ENCODE measurements at places on chromosomes 1 and 21.

- no peak for DNase-seq
Measured at GRCh38 chr1:36256558-36257374, 32.5 kb downstream of the THRAP3 start.

DNA sequence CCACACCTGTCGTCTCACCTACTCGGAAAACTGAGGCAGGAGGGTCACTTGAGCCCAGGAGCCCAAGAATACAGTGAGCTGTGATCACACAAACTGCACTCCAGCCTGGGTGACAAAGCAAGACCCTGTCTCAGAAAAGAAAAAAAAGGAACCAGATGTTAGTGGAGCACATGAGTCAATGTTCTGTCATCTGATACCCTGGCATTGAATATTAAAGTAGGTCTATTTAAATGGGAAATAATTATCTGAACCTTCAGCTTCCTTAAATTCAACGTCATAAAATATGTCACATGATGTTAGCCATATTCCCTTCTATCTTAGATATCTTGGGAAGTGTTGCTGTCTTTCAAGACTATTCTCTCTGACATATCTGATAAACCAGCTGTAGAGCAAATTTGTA lies 47.3 kb downstream of the NCAM2 start:
- no peak for DNase-seq

- no peak for DNase-seq
Measured at GRCh38 chr1:78408810-78409209, 82.0 kb upstream of the PTGFR start.

DNA sequence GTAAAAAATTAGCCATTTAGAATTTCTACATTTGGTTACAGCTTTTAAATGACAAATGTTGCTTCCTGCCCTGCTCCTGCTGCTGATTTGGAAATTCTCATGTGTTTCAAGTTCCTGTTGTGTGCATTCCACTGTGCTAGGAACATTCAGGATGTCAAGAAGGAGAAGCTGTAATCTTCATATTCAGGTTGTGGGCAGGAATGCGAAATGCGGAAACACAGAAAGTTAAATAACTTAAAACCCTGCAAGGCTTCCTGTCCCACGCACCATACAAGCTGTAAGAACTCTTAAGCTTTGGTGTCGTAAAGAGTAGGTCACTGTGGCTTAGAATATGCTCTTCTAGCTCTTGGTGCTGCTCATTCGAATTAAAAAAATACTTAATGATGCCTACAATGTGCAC lies 52.6 kb downstream of the S100B start:
- no peak for DNase-seq

- DNase-seq = no peak
Measured at GRCh38 chr1:200226268-200226968, 183.4 kb downstream of the ZNF281 start.

GRCh38 chr1:211333906-211334305 lies 7.3 kb downstream of the TRAF5 start:
- no peak for DNase-seq

- DNase-seq = no peak
Measured at GRCh38 chr1:95233319-95233736, 682 bp upstream of the RWDD3 start.

- DNase-seq = no peak
Measured at GRCh38 chr1:101004061-101004460, 21.5 kb downstream of the DPH5 start.

DNA sequence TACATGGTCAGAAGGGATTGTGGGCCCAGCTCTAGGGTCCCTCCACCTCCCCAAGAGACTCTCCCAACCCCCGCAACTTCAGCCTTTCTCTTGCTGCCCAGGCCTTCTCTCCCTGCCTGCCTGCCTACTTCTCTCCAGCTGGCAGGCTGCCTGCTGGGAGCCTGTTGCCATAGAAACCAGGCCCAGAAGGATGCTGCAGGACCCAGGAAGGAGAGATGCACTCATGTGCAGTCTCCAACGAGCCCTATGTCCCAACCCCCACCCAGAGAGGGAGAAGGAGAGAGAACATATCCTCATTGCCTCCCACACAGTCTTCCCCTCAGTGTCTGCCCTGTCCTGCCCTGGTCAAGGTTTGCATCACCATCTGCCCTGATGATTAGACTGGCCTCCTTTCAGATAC lies 10.8 kb upstream of the SMIM12 start:
- DNase-seq = no peak

- no peak for DNase-seq
Measured at GRCh38 chr1:247529771-247530355, 6.4 kb downstream of the OR2C3 start.

DNA sequence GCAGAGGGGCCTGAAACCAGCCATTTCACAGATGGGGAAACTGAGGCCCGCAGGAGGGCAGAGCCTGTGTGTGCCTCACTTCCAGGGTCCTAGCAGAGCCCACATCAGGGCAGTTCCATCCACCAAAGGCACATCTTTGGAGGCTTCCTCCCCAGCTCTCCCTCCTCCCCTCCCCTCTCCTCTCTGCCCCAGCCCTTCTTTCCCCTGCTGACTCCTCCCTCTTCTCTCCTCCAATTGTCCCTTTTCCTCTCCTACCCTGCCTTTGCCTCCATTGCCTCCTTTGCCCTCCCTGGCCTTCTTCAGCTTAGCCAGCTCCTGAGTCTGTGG lies 56.6 kb downstream of the TMEM53 start:
- no peak for DNase-seq

GRCh38 chr1:25557543-25557942 lies 14.1 kb downstream of the LDLRAP1 start:
- no peak for DNase-seq

DNA sequence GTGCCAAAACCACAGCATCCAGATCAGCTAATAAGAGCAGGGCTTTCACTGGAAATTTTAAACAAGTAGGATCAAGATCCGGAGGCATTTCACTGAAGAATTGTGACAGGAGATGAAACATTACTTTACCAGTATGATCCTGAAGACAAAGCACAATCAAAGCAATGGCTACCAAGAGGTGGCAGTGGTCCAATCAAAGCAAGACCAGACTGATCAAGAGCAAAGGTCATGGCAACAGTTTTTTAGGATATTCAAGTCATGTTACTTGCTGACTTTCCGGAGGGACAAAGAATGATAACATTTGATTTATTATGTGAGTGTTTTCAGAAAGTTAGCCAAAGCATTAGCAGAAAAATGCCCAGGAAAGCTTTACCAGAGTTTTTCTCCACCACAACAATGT lies 8.2 kb downstream of the ZSWIM5 start:
- DNase-seq = no peak

GRCh38 chr1:16164213-16165072 lies 8.6 kb upstream of the EPHA2 start:
- DNase-seq = no peak

DNA sequence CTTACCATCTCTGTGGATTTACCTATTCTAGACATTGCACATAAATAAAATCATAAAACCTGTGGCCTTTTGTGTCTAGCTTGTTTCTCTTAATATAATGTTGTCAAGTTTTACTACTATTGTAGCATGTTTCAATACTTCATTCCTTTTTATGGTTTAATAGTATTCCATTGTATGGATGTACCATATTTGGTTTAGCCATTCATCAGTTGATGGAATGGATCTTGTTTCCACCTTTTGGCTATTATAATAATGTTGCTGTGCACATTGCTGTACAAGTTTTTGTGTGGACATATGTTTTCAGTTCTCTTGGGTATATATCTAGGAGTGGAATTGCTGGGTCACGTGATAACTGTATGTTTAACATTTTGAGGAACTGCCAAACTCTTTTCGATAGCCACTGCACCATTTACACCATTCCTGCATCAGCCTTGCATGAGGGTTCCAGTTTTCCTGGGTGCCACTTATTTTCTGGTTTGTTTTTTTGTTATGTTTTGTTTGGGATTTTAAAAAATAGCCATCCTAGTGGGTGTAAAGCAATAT lies 66.9 kb downstream of the RNF220 start:
- DNase-seq = no peak

DNA sequence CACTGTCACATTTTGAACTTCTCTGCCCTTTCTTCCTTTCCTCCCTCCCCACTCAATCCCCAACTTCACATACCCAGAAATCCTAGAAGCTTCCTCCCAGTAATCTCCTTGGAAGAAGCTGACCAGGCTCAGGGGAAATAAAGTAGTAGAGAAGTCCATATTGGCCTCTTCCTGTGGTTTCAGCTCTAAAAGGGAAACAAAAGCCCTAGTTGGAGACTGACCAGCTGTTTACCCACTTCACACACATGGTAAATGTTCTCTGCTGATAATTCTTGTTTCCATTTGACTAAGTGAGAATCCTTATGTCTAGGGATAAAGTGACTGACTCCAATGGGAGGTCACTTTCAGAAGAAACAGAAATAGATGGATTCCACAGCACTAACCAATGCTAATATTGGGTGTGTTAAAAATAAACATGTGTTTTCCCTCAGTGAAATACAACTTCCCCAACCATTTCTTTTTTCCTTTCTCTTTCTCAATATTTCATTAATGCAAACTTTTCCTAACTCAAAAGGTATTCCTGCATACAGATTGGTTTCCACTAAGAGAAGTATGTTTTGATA lies 178.9 kb upstream of the DPT start:
- DNase-seq = no peak

DNA sequence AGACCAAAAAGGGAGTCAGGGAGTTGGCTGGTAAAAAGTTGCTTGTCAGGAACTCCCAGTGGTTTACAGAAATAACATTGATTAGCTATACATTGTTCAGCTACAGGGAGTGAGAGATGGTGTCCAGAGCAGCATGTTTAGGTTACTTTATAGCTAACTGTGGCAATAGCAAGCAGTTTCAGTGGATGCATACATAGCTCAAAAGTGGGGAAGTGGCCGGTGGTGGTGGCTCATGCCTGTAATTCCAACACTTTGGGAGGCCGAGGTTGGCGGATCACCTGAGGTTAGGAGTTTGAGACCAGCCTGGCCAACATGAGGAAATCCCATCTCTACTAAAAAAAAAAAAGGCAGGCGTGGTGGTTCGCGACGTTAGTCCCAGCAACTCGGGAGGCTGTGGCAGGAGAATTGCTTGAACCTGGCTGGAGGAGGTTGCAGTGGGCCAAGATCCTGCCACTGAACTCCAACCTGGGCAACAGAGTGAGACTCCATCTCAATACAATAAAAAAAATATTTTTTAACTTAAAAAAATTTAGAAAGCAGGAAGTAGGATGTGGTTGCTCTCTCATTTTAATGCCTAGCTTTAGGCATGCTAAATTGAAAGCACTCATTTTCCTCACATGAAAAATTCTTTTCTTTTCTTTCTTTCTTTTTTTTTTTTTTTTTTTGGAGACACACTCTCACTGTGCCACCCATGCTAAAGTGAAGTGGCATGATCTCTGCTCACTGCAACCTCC lies 109.7 kb downstream of the PPIAL4G start:
- DNase-seq = no peak

GRCh38 chr1:190067592-190067991 lies 410.1 kb downstream of the BRINP3 start:
- DNase-seq = no peak

DNA sequence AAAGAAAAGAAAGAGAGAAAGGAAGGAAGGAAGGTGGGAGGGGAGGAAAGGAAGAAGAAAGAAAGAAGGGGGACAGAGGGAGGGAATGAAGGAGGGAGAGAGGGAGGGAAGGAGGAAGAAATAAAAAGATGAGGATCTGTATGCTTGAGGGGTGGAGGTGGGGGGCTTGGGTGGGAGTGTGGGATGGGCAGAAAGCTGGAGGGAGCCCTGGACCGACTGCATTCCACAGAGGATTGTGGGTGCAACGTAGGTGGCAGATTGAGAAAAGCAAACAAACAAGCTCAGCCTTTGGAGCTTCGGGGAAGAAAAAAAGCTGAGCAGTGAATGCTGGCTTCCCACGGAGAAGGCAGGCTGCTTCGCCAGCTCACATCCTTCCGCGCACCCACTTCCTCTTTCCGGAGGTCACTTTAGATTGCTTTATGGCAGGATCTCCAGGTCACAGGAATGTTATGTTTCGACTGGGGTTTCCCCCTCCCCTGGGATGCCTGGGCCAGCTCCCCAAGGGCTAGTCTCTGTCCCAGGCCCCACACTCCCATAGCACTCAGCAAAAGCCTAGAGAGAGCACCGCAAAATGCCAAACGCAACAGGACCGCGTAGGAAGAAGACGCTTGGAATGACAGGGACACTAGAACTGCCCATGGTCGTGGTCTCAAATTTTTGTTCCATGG lies 20.7 kb upstream of the LGALS8 start:
- no peak for DNase-seq

DNA sequence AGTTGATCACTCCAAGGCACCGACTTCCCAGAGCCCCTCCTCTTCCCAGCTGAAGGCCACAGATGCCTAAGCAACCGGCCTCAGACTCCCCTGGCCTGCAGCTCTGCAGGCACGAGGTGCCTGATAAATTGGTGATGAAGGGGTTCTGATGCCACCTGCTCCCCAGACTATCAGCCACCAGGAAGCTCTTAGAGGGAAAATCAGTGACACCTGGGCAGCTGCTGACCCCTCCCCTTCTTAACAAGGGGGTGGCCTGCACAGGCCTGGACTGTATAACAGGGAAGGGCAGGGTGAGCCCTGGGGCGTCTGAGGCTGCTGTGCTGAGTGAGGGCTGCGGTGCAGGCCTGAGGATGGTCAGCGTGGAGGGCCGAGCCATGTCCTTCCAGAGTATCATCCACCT lies at the start of gene PADI6:
Gene PADI6 (plus strand): TSS at position 301 of the 400 bp plus-strand sequence. CDS start 50 bp downstream, at position 351.
- no peak for DNase-seq

DNA sequence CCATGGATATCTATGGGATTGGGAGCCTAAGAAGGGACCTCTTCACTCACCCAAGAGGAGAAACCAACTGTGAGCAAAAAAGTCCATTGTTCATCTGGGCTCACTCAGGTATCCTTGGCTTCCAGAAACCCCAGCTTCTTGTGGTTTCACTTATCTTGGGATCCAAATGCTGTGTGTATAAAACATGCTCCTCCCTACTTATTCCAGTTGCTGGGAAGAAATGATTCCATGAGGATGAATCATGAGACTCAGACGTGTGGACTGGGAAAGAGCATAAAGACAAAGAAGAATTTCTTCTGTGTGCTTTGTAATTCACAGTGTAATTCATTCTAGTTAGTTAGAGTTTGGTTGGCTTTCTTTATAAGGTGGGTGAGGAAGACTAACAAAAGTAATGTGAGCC lies 283.7 kb downstream of the ZNF648 start:
- DNase-seq = no peak

DNA sequence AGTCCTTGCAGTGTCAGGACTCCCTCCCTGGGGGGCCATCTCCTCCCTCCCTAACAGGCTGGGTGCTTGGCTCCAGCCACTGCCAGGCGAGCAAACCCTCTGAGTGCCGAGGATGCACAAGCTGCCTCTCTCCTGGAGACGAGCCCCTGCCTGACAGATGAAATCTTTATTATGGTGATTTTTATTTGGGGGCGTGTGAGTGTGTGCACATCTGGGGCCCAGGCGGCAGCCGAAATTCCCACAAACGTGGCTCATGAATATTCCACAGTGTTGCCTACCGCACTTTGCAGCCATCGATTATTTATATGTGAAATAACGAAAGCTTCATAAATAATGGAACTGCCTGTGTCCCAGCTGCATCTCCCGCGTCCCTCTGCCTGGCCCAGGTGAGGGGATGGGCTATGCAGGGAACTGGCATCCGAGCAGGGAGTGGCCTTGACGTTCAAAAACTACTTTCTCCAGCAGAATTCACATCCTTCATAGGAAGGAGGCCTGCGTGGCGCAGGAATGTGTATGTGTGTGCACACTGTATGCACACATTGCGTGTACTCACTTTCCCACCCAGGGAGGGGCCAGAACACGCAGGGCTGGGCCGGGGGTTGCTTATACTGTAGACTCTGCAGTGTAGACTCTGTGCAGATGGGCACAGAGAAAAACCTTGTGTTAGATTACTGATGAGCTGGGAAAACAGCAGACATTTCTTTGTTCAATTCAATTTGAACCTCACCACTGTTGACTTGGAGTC lies 73.1 kb downstream of the UBIAD1 start:
- DNase-seq = no peak

GRCh38 chr1:180213401-180214170 lies 16.5 kb upstream of the LHX4 start:
- DNase-seq = no peak

GRCh38 chr1:87111659-87112371 lies 197.4 kb downstream of the HS2ST1 start:
- DNase-seq = no peak

Data from right renal pelvis (tissue), 4 donors.